ENCODE measurements at places on chromosomes 3 and 15. TPM values are rescaled to one million over a fixed set of nuclear protein-coding genes. Genes with fewer than 3 reads are reported as not detected.

Gene GPR15
- 1.5 TPM for total RNA-seq

GRCh38 chr3:73475175-73475574 lies 149.6 kb downstream of the PDZRN3 start:
- DNase-seq, result no peak

Gene CD47
- 158 TPM for total RNA-seq

DNA sequence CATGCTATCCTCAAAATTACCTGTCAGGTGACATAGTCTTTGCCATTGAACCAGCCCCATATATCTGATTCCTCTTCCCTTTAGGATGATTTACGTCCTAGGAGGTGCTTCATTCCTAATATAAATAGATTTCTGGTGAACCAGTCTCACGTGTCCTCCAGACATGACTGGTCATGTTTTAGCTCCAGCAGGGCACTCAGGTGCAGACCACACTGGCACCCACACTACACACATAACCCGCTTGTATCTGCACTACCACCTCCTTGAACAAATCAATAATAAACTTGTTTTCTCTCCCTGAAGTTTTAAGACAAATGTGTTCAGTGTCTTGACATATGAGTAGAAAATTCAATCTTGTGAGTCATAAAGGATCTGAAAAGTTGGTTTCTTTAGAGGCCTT lies 155.5 kb downstream of the GOLIM4 start:
- no peak for DNase-seq

DNA sequence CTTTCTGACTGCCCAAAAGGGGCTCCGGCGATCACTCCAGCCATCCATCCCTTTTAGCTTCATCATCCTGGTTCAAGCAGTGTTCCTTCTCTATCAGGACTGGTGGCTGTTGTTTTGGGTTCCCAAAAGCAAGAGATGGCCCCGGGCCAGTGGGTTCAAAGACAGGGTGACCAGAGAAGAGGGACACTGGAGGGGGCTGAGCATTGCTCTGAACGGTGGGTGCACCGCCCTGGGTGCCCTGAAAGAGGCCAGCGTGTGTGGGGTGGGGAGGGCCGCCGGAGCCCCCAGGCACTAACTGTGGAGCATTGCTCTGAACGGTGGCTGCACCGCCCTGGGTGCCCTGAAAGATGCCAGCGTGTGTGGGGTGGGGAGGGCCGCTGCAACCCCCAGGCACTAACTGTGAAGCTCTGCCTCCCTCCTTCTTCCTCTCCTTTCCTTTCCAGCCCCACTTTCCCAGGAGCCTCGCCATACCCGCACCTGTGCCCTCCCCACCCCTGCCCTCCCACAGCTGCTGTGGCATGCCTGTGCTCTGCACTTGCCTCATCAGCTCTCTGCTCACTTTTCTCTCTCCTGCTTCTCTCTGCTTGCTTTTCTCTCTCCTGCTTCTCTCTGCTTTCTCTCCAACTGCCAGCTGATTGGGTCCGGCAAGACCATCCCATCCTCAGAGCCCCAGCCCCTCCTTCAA lies 37.4 kb upstream of the OR4F6 start:
- no peak for DNase-seq

GRCh38 chr15:52060501-52060900 lies 41.5 kb downstream of the MAPK6 start:
- no peak for DNase-seq

DNA sequence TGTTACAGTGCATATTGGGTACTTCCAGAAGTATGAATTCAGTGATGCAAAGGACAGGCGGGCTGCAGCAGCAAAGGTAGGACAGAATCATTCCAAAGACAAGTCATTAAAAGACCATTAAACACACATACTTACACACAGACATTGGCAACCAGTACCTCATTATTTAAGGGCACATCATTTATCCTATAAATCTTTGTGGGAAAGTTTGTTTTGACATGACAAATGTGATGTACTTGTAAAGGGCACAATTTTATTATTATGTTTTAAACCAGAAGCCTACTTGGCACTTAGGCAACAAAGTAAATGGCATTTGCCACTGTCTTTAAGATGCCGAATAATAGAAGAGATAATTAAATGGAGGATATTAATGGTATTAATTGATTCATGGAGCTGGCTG lies 22.7 kb downstream of the ARIH1 start:
- no peak for DNase-seq

Gene SEC22A
- 18.3 TPM for total RNA-seq

- DNase-seq, result no peak
These were observed 5.0 kb upstream of the CD276 start for GRCh38 chr15:73679180-73679579.

Gene INAFM2
- total RNA-seq, result 14.2 TPM

DNA sequence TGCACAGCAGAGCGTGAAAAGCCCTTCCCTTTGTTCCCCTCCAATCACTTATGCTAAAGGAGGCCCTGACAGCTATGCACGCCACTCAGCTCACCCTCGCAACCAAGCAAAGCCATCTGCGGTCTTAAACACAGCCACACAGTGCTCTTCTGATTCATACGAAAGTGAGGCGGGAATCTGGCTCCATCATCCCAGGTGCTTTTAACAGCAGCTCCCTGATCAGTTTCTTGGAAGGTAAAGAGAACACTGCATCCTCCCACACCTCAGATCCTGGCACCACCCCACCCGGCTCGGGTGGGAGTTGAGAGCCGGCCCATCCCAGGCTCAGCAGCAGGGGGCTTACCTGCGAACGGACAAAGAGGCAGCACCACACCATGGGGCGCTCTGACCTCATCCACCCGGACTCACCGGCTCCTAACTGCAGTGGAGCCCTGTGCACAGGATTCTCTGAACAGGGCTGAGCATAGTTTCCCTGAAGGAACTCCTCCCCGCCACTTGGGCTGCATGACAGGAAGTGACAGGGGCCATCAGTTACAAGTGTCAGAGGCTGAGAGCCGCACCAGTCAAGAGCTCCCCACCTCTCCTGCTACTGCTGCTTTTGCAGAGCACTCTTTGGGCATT lies 114.3 kb upstream of the ARHGEF3 start:
- DNase-seq, result peak; percentile 69

- DNase-seq, result no peak
These were observed 93.9 kb downstream of the OPA1 start for GRCh38 chr3:193686665-193687483.

DNA sequence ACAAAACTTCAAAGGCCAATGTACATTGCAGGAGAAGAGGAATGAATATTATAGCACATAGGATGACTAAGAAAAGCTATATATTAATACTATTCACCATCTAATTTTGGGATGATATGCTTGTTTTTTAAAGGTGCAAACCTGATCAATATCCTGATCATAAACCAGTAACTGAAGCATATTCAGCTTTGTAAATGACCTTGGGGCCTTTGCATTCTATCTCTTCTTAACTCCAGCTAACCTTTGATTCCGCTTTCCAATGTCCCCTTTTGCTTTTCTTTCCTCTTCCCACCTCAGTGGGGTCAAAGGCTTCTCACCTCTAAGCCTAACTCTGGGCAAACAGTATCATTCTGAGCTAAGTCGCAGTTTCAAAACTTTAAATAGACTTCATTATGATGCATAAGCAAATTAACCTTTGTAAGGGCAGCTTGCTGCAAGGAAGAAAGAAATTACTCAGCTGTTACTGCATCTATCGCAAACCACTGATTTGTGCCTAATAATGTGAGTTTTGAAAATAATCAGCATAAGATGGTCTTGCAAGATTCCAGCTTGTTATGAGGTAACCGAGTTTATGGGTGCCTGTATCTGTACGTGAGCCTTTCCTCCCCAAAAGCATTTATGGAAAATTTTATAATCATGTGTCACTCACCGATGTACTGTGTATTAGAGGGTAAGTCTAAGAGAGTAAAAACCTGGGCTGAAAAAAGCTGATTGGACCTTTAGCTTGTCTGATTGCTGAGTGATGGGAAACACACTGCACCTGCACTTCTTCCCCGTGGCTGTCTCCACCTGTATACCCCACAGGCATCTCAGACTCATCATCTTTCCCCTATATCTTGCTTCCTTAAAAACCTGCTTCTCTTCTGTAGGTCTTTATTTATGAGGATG lies 116.8 kb downstream of the TPRG1 start:
- peak; percentile 21 for DNase-seq

Gene GRK7
- not detected for total RNA-seq

Gene PEX5L
- not detected for total RNA-seq

DNA sequence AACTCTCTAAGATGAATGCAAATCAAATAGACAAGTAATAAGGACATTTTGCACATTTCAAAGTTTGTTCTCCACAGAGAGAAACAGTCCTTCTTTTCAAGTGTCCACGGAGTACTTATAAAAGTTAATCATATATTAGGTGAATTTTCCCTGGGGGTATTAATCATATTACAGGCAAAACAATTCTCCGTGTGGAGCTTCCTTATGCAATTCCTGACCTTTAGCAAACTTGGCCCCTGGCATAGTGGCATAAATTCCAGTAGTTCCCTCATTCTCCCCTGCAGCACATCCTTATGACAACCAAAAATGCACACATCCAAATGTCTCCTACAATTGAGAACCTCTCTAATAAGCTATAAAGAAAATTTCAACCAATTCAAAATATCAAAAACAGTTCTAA lies 34.4 kb downstream of the FSIP1 start:
- DNase-seq, result no peak

Gene TMEM62
- total RNA-seq, result 16.0 TPM

- DNase-seq, result no peak
These were observed 19.5 kb upstream of the PHC3 start for GRCh38 chr3:170200987-170201386.

DNA sequence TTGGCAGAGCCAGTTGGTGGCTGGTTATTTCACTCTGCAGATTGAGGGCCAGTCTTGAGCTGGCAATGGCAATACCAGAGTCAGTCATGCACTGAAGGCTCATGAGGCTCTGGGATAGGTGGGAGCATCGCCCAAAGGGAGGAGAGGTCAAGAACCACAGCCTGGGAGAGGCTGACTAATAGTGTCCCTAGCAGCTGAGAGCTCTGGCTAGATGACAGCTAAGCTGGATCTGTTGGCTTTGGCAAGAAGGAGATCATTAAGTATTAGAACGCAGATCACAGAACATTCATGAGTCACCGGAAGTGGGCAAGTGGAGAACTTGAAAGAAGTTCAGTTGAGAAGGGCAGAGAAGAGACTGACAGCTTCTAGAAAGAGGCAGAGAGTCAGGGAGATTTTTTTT lies 521.1 kb downstream of the NR2F2 start:
- no peak for DNase-seq

Gene SOX14
- total RNA-seq, result not detected

GRCh38 chr15:80570553-80570952 lies 124.6 kb upstream of the ABHD17C start:
- DNase-seq, result no peak

Gene NEDD4
- total RNA-seq, result 15.0 TPM

DNA sequence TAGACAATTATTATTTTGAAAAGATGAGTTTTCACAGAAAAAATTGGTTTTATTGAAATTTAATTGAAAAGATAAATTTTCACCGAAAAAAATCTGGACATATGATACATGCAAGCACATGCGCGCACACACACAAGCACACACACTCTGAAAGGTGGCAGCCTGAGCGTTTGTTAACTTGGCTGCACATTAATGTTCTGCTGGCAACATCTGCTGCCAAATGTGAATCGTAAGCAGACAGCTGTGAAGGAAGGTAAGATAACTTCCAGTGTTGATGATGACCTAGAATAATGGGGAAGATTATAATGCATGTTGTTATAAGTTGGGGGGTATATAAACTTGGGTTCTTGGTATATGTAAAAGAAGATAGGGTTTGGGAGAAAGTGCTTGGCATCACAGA lies 18.4 kb upstream of the CMTM7 start:
- no peak for DNase-seq

GRCh38 chr3:72171463-72171881 lies 386.5 kb upstream of the PROK2 start:
- no peak for DNase-seq

Gene SLC2A2
- total RNA-seq, result not detected

Gene CHDH
- 0.47 TPM for total RNA-seq

DNA sequence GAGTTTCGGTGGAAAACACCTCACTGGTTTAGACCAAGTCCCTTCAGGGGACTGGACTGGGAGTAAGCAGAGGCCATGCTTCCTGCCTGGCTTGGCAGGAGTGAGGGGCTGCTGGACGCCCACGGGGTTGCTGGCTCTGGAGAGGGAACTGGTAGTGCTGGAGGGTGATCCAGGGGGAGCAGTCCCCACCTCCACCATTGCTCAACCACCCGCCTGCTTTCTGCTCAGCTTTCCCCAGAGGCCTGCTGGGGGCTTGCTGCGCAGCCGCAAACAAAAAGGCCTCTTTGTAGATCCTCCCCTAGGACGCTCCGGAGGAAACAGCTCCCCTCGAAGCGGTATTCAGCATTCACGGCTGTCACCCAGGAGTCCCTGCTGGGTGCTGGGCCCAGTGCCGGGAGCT lies 33.5 kb downstream of the EBLN2 start:
- DNase-seq, result no peak

- no peak for DNase-seq
These were observed 109.9 kb downstream of the RPLP1 start for GRCh38 chr15:69562564-69562963.

- DNase-seq, result no peak
These were observed 315.8 kb downstream of the UACA start for GRCh38 chr15:70447521-70447920.

DNA sequence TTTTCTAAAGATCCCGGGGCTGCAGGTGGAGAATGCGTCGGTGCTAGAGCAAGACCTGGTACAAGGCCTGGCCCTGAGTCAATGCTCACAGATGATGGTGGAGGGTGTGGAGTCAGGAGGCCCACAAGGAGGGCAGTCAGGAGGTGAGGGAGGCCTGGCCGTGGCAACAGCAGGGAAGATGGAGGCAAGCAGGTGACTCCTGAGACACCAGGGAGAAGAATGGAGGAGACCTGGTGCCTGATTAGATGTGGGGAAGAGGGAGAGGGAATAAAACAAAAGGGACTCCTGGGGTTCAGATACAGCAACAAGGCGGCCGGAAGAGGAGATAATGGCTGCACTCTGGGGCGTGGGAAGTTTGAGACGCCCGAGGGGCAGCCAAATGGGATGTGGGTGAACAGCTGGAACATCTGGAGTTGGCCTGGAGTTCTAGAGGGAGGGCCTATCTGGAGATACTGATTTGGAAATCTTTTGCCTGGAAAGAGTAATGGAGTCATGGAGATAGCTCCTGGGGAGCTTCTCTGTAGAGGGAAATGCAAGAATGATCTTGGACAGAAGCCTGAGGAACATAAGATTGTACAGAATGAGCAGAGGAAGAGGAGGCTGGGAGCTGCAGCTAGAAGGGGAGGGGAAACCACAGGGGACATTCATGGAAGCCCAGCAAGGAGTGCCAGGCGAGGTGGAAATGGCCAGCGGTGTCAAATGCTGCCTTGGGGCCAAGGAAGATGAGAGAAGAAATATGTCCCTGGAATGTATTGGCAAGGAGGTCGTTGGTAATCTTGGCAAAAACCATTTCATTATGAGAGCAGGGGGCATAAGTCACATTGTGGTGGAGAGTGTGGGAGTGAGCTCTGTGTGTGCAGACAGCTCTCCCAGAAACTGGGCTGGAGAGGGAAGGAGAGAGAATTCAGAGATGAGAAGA lies 67.5 kb upstream of the CORO2B start:
- no peak for DNase-seq

- DNase-seq, result no peak
These were observed 29.5 kb downstream of the WNT7A start for GRCh38 chr3:13850161-13850945.

DNA sequence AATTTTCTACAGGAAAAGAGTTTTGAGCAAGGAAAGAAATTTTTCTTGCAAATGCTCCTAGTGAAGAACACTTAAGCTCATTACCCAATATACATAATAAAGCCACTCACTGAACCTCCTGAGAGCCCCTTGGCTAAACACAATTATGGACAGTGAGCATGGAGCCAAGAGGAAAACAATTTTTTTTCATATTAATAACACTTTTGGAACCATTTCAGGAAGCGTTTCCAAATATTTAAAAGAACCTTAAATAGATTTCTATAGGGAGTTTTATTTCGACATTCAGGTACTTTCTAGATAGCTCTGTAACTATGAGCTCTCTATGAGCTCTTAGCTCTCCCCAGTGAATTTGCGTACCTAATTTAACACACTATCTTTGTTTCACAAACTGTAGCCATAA lies 581.1 kb downstream of the ZNF385D start:
- DNase-seq, result no peak

All from activated naive CD4-positive, alpha-beta T cell treated with anti-CD3 and anti-CD28 coated beads, Interleukin-2, amount 50 U/mL, for 72 hours (primary cell).